Stromal cell of bone marrow (primary cell): ENCODE measurements at places on chromosomes 1 and 21.

- no peak for DNase-seq
Observed at GRCh38 chr1:209612646-209613399, 29.3 kb downstream of the CAMK1G start.

DNA sequence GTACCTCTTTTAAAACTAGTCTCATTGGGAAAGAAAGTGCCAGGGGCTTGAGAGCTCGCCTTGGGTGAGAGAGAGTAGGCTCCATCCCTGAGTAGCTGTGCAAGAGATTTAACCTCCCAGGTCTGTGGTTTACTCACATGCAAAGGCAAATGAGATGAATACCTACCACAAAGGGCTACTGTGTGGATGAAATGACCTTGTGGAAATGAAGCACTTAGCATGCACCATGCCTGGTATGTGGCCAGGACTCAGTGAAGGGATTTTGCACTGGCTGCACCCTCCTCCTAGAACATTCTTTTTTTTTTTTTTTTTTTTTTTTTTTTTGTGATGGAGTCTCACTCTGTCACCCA lies 120.3 kb downstream of the PROX1 start:
- no peak for DNase-seq

GRCh38 chr1:182968836-182969734 lies 16.1 kb upstream of the SHCBP1L start:
- no peak for DNase-seq

- DNase-seq: no peak
Observed at GRCh38 chr1:180501865-180502360, 464 bp downstream of the ACBD6 start.

DNA sequence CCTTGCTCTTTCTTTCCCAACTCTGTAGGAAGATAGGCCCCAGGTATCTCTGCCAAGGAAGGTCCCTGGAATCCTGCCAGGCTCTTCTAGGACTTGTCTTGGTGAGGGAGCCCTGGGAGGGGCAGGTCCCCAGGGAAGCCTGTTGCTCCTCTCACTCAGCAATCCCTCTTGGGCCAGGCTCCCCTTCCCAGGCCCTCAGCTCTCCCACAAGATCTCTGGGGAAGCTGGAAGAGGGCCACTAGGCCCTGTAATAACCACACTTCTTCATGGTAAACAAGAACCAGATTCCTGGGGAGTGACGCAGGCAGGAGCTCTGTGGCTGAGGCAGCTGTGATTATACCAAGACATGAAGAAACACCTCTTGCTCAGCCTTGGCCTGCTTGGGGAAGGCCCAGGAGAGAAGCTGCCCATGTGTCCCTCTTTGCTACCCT lies 9.9 kb upstream of the MAPKAPK2 start:
- peak; percentile 98 for DNase-seq

DNA sequence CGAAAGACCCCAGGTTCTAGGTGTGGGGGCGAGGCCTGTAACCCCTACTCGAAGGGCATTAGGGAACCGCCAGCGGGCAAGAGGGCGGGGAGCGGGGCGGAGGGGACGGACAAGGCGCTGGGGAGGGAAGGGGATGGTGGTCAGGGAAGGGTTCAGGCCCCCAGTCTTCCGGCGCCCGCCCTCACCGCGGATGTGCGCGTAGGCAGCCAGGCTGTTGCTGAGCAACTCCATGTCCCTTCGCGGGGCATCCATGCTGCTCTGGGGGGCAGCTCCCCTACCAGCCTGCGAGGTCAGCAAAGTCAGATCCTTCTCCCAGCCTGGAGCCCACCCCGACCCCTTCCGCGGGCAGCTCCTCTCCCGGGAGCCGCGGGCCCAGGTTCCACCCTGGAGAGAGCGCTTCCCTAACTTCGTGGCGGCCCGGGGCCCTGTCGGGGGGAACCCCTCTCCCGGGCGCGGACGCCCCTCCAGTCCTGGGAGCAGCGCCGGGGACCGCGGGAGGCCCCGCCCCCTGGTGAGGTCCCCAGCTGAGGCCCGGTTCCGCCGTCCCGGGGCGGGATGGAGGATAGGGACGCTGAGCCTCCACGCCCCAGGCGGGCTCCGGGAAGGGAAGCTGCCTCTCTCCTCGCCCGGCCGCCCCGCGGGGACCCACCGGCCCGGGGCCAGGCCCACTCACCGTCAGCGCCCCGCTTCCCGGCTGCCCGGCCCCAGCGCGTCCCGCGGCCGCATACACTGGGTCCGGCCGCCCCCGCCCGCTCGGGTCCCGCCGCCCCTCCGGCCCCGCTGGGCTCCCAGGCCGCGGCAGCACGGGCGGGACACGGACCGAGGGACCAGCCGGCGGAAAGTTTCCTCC lies 434 bp downstream of the EVA1B start:
- no peak for DNase-seq

DNA sequence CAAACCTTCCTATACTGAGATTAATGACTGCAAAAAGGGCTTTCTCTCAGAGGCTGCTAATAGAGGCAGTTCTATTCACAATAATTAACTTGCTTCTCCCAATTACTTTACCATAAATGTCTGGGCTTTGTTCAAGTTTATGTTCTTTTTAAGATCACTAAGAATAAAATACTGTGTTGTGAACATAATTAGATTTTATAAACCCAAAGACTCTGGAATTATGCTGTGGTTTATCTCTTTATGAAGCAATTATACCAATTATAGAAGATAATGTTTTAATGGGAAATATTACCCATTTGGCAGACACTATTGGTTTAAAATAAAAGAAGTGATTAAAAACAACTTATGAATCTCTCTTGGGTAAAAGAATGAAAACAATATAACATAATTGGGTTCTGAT lies 43.5 kb upstream of the IL12RB2 start:
- DNase-seq: no peak

- DNase-seq: no peak
Observed at GRCh38 chr1:91708691-91709090, 177.3 kb downstream of the TGFBR3 start.

DNA sequence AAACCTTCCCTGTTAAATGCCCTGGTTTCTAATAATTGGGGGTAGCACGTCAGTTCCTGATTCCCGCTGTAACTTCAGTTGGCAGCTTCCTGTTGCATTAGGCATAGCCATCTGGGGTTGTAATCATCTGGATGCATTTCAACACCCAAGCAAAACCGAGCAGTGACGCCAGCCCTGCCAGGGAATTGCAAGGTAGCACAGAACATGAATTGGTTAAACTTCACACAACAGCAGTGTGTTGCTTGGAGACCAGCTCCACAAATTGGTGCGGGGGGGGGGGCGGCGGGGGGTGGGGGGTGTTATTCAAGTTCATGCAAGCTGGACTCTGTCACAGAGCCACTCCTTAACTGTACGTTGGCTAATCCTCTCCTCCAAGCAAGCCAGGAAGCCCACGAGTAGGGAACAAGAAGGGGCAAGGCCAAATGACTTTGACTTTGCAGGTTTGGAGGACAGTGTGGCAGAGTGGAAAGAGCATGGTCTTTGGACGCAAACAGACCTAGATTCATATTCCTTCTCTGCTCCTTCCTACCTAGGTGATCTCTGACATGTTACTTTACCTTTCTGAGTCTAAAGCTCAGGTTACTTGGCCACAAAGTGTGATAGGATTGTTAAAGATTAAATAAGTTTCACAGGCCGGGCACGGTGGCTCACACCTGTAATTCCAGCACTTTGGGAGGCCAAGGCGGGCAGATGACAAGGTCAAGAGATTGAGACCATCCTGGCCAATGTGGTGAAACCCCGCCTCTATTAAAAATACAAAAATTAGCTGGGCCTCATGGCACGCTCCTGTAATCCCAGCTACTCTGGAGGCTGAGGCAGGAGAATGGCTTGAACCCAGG lies 4.7 kb downstream of the LAX1 start:
- DNase-seq: peak; percentile 78

DNA sequence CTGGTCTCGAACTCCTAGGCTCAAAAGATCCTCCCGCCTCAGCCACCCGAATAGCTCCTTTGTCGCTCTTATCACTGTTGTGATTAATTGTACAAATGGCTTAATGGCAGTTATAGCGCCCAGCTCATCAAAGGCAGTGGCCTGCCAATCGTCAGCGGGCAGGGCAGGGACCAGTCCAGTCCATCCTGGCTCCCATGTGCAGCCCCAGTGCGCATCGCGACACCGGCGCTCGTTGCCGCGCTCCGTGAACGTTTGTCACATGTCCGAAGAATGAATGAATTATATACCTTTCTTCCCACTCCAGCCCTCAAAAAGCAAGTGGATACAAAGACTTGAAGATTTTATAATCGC lies 18.4 kb downstream of the MTX1 start:
- peak; percentile 13 for DNase-seq

DNA sequence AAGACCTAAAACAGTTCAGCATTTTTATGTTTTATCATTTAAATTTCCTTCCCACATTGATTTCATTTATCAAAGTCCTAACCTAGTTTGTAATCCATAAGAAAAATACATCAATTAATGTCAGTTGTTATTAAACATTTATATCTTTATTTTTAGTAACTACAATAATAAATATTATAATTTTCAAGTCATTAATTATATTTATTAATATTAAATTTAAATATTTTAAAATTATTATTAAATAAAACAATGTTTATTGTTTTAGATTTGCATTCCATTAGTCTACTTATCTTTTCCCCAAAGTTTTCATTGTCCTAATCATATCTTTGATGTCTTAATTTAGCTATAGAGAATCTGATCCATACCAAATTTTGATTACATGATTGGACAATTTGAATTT lies 368.9 kb downstream of the PLA2G4A start:
- no peak for DNase-seq

DNA sequence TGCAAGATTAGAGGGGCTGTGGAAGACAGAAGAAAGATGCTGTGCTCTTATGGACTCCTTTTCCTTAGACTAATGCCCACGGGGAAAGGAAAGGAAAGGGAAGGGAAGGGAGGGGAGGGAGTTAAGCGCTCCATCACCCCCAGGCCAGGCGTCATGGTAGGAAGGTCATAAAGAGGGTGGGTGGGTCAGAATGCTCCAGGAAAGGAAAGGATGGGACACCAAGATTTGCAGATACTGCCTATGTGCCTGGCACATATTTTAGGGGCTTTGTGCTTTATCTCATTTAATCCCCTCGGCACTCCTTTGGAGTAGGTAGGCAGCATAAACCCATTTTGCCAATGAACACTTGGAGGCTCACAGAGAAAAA lies 41.4 kb downstream of the MAB21L3 start:
- no peak for DNase-seq

GRCh38 chr1:87314091-87314490 lies 14.6 kb upstream of the LMO4 start:
- DNase-seq: no peak

- DNase-seq: no peak
Observed at GRCh38 chr1:21565285-21565684, 56.1 kb downstream of the ALPL start.

DNA sequence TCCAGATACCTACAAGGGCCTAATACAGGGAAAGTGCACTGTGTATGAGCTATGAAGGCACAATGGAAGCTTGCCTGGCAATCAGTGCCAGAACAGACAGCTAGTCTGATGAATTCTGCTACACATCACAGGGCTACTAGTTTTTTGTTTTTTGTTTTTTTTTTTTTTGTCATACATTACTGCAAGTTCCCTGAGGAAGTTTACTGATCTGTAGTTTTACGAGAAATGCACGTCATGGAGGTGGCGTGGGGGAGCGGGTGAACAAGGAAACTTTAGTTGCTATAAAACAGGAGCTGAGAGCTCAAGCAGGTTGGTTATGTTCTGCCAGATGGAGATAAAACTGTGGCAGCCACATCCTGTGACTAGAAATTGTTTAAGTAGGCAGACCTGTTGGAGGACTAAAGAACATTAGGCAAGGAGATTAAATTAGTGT lies 17.7 kb downstream of the PTPRC start:
- no peak for DNase-seq
